ENCODE measurements at places on chromosomes 4 and X.

DNA sequence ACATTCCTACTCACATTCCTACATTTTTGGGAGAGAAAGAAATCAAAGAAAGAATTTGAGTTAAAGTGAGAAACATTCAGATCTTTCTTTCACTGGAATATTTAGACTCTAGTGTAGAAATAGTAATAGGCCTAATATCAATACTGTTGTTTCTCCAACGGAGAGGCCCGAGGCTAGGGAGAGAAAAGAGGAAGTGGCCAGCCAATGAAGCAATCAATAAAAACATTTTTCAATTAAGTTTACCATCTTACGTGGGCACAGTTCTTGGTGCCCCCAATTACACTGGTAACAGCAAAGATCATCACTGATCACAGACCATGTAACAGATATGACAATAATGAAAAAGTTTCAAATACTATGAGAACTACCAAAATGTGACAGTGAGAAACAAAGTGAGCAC, 281.4 kb downstream of the GPM6A start:
- peak; percentile 7 for DNase-seq

DNA sequence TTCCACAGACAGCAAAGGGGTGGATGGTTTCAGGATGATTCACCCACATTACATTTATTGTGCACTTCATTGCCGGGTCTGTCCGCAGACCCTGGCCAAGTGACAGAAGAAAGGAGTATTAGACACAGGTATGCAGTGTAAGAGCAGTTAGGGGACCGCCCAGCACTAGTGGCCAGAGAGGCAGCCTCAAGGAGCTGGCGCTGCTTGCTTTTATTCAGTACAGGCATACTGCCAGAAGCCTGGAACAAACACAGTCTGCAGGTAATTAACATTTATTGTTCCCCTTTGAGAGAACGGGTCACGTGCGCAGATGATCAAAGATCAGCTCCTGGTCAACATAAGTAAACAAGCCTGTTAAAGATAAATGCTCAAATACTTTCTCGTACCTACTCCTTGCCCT, 1639.0 kb upstream of the IGFBP7 start:
- no peak for DNase-seq

- DNase-seq = no peak
Measured at GRCh38 chr4:57865264-57865663, 755.1 kb upstream of the IGFBP7 start.

DNA sequence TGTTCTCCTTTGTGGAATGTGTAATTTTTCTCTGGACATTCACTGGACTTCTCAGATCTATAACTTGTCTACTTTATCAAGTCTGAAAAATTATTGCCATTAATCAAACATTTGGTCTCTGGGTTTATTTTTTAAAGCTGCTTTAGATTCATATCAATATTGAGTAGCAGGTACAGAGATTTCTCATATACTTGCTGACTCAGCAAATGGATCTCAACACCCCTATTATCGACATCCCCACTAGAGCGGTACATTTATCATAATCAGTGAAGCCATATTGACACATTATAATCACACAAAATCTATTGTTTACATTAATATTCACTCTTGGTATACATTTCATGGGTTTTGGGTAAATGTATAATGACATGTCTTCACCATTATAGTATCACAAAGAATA, 268.7 kb downstream of the SPOCK3 start:
- DNase-seq = no peak

DNA sequence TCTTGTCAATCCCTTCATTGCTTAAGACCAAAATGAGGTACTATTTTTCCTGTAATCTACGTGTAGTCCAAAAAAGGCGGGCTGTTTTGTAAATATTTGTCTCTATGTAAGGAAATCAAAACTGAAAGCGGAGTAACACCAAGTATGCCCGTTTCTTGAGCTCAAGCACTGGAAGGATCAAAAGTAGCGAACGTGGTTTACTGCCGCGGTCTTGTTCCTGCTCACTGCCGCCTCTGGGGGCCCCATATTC, 71.5 kb downstream of the AFF1 start:
- DNase-seq = no peak

DNA sequence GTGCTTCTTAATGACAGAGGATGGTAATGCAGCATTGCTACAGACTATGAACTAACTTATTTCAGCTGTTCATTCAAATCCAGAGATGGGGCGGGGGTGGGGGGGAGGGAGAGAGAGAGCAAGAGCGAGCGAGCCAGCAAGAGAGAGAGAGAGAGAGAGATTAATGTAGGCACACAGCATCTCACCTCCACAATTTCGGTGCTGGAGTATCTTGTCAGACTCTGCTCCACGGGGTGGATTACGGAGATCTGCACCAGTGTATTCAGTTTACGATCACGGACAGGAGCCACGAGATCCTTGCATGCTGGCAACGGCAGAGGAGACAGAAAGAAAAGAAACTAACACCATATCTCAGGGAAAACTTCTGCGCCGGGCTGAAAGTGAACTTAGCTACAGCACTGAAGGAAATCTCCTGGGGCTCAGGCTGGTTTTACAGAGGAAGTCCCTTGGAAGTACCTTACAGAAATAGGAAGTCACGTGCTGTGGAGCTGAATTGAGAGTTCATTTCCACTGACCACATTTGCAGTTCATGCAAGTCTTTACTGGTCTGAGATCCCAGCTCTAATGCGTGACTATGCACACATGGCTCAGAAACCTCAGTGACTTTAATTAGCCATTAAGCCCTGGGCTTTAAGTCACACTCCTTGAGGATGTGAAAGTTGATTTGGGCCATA, 440.9 kb downstream of the INPP4B start:
- DNase-seq = peak; percentile 76

DNA sequence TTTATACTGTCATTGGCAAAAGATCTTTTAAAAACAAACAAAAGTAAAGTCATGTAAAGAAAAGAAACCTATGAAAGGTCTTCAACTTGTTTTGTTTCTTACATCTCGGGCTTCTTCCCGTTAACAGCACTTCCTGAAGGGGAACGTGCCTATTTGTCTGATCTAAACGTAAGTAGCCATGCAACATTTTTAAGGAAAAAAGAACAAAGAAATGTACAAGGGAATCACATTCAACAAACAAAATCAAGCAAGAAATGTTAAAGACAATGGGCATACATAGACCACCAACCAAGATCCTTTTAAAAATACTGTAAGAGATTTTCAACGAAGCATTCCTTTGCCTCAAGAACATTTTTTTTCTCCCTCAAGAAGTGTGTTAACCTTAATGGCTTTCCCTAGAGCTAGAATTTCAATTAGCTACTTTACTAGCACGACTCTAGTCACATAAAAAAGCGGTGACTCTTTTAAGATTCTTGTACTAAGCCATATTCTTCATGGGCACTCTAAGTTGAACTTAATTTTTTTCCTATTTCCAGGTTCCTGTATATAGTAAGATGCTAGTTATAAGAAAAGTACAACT, 112.0 kb upstream of the TTC29 start:
- peak; percentile 58 for DNase-seq

Data from adipocyte (in vitro differentiated cells).